ENCODE measurements at places on chromosomes 1 and 21.

DNA sequence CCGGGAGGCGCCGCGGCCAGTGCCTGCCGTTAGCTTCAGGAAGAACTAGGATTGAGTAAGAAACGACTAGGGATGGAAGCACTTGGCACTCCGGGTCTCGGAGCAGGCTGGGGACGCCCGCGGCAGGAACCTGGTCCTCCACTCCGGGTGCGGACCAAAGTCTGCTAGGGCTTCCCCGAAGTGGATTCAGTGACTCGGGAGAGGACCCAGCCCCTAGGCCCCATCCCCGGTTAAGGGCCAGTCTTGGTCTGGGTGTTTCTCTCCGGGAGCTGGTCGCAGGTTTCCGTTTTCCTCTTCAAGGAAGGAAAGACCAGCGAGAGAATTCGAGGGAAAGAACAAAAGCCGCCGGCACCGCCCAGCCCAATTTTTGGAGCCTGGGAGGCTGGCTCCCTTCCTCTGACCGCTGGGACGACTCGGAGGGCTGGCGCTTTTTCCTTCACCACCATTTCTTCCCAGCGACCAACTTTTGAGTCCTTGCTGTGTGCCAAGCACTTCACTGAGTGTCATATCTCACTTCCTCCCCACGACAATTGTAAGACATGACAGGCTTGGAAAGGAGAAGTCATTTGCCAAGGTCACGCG, 16.8 kb upstream of the STMN1 start:
- no peak for DNase-seq

GRCh38 chr1:179493323-179493722, 82.4 kb downstream of the NPHS2 start:
- no peak for DNase-seq

DNA sequence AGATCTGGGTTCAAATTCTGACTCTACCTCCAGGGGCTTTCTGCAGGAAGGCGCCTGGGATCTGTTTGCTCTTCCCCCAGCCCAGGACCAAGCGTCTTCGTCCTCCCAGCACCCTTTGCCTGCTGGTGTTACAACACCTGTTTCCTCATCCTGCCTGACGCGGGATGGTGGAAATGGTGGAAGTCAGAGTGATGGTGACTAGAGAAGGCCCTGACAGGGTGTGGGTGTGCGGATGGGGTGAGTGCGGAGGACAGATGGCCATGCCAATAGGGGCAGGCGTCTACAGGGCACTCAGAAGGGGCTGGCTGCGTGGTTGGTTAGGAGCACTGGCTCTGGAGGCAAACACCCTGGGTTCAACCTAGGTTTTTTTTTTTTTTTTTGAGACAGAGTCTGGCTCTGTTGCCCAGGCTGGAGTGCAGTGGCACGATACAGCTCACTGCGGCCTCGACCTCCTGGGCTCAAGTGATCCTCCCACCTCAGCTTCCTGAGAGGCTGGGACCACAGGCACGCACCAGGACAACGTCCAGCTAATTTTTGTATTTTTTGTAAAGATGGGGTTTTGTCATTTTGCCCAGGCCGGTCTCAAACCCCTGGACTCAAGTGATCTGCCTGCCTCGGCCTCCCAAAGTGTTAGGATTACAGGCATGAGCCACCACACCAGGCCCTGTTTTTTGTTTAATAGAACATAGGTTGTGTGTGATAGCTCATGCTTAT, 1.5 kb downstream of the THEMIS2 start:
- DNase-seq, result no peak

DNA sequence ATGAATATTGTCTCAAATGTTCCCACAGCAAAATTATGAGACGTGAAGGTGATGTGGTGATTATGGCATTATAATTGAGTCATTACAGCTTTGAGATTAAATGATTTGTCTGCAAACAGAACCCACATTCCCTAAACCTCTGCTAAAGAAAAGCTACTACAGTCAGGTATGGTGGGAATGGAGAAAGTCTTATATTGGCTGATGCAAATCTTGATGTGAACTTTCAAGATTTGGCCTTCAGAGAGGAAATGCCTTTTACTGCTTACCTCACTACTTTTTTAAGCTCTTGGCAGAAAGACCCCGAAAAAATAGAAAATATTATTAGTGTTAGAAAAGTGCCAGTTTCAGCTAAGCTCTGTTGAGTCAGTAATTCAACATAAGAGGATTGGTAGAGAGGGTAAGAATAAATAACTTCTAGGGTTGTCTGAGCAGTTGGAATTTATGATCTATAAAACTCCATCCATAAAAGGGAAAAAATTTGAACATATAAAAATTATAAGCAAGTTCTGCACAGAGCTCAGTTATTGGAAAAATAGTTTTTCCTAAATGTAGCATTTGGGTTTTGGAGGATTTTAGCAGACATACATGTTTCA, 47.8 kb upstream of the RGS5 start:
- DNase-seq, result no peak

DNA sequence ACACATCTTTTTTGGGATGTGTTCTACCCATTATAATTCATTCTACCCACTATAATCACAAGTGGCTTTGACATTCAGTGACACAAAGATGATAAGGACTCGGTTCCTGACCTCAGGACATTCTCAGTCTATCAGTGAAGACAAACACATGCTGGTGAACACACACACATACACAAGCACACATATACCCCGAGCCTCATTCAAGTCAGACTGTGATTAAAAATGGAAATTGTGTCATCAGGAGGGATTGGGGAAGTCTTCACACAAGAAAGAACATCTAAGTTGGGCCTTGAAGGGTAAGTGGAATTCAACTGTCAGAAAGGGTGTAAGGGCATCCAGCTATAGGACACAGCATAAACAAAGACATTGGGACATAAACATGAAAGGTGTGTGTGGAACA, 2.6 kb upstream of the LAD1 start:
- no peak for DNase-seq
